ENCODE measurements at places on chromosomes 3 and 15.

DNA sequence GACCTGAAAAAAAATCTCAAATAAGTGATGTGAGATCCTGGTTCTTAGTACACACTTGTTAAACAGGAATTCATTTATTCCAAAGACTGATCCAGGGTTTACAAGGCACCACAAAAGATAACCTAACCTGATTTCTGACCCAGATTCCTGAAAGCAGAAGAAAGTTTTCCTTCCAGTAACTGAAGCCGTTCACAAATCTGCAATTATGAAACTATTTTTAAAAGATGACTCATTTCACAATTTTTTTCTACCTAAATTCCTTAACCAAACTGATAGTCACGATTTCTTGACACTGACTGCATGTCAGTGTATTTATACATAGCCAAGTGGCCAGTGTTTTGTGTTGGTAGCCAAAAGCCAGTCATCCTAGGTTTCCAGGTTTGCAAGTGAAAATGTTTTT, 17.1 kb downstream of the SLC9A9 start:
- no peak for DNase-seq

DNA sequence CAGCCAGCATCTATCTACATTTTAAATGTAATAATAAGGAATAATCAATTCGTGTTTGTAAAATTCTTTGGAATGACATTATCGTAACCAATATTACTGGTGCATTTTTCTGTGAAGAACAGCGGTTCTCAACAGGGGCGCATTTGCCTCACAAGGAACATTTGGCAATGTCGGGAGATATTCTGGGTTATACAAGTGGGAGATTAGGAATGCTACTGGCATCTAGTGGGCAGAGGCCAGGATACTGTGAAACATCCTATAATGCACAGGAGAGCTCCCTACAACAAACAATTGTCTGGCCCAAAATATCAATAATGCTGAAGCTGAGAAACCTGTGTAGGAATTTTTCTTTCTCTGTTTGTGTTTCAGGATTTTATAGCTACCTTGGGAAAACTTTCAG, 25.0 kb downstream of the ACP3 start:
- no peak for DNase-seq

DNA sequence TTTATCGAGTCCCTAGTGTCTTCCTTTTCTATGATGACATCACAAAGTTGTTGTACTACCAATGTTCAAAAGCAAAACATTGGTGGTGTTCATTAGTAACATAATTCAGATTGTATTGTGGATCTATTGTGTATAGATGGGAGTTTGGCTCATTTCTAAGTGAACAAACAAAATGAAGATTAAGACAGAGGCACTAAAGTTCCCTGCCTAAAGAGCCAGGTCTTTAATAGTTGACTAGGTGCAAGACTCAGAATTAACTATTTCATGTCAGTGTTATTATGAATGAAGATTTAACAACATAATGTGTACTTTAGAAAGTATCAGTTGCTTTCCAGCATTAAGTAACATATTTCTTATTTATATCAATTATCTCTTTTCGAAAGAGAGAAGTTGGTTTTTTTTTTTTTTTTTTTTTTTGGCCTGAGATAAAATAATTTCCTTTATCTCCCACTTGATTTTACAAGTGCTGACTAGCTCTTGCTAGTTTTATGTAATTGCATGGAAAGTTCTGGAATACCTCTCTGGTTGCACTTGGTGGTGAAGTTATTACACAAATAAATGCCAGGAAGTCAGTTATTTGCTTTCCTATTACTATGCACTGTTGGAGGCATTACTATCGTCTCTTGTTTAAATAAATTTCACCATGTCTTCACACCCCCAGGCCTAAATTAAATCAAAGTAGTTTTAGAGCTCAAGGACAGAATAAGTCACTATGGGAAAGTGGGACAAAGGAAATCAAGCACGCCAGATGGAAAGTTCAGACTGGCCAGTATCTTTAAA, 48.7 kb downstream of the NAALADL2 start:
- DNase-seq = no peak

- no peak for DNase-seq
Observed at GRCh38 chr3:99957151-99957796, 139.6 kb downstream of the CMSS1 start.

DNA sequence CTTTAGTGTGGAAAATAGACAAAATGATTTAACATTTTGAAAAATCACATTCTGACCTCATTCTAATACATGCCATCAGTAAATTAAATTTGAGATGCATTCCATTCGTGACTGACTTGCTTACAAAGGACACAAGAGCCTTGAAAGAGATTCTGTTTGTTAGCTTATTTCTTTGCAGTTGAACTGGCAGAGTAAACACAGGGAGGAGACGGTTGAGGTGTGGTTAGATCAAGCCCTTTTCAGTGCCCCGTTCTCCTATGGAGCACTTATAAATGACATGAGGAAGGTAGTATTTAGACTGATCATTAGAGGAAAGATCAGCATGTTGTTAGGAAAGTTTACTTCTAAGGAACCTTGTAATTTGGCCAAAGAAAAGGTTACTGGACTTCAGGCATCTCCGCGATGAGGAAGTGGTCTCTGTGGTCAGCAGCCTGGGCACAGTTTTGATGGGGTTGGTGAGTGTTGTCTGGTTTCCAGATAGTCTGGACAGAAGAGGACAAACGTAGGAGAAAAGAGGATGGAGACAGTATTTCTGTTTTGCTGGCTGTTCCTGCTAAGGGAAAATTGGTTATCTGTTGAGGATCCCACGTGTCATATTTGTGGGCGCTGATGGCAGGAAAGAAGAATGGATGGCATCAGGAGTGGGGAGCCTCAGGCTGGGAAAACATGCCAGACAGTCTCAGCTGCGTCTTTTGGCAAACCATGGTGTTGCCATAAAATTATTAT, 328.9 kb upstream of the TBL1XR1 start:
- no peak for DNase-seq

DNA sequence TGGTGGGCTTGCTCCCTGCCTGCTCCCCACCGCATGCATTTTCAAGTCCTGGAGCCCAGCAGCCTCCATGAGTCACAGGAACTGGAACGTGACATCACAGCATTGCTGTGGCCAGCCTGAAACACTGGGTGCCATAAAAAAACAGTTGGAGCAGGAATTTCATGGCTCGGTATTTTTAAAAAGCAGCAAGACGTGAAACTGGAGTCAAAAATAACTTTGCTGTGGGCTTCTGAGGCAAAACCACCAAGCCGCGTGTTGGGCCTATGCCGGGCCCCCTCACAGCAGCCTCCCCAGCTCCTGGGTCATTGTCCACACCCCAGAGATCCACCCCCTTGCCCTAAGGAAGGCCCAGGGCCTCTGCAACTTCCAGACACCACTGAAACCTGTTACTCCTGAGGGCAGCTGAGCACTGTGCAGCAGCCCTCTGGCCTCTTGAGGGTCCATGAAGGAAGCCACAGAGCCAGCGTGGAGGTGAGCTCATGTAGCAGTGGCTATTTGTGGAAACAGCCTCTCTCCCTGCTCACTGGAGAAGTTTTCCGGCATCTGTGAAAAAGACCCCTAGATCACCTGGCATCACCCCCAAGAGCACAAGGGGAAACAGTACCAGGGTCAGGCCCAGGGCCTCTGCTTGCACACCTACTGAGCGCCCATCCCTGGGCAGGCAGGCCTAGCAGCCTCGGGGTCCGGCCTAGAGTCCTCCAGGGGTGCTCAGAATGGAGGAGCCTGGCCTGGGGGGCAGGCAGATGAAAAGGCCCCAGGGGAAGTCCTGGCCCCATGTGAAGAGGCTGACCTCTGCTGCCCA, 34.0 kb upstream of the DUSP7 start:
- DNase-seq = no peak

DNA sequence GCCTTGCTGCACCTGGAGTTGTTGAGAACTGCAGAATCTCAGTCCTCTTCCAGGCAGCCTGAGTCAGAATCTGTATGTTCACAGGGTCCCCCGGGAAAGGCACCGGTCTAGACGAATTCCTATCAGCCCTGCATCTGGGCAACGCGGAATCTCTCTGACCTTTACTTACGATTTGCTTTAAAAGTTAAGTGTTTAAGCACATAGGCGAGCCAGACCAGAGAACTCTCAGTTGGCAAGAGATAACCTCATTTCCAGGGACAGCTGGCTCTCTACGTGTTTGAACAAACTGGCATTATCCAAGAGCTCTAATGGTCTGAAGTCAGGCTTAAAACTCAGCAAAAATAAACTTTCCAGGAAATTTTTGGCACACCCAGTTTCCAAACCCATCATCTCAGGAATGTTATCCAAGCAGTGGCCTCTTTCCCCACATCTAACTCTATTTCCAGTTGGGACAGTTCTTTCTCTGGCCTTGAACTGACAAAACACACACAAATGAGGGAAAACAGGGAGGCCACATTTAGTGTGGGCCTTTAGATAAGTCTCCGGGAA, 53.4 kb downstream of the HES1 start:
- DNase-seq = no peak

GRCh38 chr15:51629612-51630011, 7.0 kb upstream of the DMXL2 start:
- DNase-seq = no peak

- no peak for DNase-seq
Observed at GRCh38 chr3:172208586-172209332, 169.4 kb downstream of the FNDC3B start.

GRCh38 chr3:28994161-28994905, 286.5 kb upstream of the RBMS3 start:
- no peak for DNase-seq

GRCh38 chr3:66762916-66763693, 235.0 kb upstream of the KBTBD8 start:
- no peak for DNase-seq

- no peak for DNase-seq
Observed at GRCh38 chr3:10781981-10782380, 34.0 kb upstream of the SLC6A11 start.

DNA sequence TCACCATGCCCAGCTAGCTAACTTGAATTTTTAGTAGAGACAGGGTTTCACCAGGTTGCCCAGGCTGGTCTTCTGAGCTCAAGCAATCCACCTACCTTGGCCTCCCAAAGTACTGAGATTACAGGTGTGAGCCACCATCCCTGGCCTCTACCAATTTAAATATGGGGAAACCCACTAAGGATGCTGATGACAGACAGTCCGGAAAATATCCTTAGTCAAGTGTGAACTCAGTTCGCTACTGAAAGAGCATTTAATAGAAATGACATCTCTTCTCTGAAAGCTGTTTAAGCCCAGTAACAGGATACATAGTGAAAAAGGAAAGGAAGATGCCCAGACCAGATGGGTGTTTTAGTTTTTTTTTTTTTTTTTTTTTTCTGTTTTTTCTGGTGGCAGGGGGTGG, 7.7 kb upstream of the GRAMD2A start:
- no peak for DNase-seq

- no peak for DNase-seq
Observed at GRCh38 chr3:12138044-12138443, 20.7 kb downstream of the TIMP4 start.

DNA sequence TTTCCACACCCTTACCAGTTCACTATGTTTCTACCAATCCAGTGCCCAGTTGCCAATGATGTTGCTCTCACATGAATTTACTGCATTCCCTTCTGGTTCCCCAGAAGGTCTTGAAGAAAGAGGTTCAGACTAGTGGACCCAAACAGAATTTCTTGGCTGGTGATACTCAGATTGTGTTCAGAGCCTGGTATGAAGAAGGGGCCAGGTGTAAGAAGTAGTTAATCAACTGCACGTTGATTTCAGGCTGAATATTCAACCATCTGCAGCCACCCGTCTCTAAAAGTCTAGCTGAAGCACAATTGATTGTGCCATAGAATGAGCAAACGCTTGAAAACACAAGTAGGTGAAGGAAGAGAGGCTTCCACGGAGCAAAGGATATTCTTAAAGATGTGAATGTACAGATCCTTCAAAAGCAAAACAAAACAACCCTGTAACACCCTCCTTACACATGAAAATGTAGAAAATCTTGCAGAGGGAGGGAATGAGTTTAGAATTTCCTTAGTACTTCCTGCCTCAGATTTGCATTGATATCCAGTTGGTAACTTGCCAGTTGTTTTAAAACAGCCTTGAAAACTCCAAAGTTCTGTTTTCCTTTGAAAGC, 4.7 kb downstream of the RBMS3 start:
- DNase-seq = no peak

- DNase-seq = no peak
Observed at GRCh38 chr3:14925729-14926591, 21.4 kb upstream of the NR2C2 start.

DNA sequence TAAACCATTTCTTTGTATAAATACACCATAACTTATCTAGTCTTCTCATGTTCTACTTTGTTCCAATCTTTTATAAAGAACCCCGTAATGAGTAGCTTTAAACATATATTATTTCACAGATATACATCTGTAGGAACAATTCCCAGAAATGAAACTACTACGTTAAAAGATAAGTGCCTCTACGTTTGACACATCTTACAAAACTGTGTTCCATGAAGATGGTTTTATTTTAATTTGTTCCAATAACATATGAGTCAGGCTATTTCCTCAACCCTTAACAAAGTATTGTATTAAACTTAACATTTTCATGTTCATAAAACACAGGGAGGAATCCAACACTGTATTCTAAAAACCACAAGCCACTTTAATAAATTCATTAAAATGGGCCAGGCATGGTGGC, 52.9 kb downstream of the TRPM7 start:
- no peak for DNase-seq

DNA sequence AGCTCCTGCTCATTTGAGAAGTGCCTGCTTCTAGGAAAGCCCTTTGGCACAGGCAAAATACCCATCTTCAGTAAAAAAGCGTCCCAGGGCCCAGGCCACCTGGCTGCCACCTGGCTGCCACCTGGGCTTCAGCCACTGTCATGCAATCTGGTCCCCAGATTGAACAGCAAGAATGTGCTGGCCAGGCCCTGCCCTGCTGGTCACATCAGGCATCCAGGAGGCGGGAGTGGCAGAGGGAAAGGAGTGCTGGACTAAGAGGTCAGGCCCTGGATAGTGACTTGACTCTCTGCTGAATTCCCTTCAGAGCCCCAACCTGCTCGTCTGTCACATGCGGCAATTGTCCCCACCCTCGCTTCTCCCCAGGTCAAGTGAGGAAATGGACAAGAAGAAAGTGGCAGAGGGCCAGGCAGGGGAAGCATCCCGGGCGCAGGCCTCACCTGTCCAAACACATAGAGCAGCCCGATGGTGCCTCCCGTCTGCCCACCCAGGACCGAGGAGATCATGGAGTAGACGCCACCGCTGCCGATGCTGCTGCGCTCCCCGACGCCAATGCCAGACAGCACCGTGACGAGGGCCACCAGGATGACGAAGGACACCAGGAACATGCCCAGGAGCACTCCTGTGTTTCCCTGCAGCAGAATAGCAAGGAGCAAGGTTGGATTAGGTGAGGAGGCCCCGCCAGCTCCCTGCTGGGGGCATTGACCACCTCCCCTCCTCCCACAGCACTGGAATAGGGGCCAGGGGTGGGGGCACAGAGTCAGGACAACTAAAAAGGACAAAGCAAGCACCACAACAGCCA, 25.5 kb downstream of the SLC12A8 start:
- no peak for DNase-seq

GRCh38 chr3:159540882-159541495, 447.6 kb upstream of the IL12A start:
- no peak for DNase-seq

GRCh38 chr3:147422196-147422595, 13.0 kb downstream of the ZIC1 start:
- no peak for DNase-seq

GRCh38 chr15:68470049-68470742, 38.2 kb upstream of the ITGA11 start:
- no peak for DNase-seq

All from stimulated activated CD8-positive, alpha-beta memory T cell treated with anti-CD3 and anti-CD28 coated beads, Interleukin-15, amount 100 ng/mL, for 24 hours (primary cell).